ENCODE measurements at places on chromosomes 6 and 20. TPM values are rescaled to one million over a fixed set of nuclear protein-coding genes. Genes with fewer than 3 reads are reported as not detected.

- no peak for DNase-seq
Observed at GRCh38 chr20:10007747-10008146, 27.0 kb upstream of the ANKEF1 start.

DNA sequence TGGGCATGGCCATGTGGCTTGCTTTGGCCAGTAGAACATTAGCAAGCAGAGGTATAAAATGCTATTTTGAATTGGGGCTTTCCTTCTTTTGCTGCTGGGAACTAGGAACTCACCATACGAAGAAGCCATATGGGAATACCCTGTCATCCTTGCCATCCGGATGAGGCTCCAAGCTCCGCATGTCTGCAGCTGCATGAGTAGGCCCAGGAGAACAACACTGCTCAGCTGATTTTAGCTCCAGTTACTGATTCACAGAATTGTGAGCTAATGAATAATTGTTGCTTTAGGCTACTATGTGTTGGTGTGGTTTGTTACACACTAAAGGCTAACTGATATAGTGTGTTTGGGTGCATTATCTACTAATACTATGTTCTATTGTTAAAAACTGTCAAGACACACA is 2.7 kb upstream of the PLCB4 start:
- no peak for DNase-seq

DNA sequence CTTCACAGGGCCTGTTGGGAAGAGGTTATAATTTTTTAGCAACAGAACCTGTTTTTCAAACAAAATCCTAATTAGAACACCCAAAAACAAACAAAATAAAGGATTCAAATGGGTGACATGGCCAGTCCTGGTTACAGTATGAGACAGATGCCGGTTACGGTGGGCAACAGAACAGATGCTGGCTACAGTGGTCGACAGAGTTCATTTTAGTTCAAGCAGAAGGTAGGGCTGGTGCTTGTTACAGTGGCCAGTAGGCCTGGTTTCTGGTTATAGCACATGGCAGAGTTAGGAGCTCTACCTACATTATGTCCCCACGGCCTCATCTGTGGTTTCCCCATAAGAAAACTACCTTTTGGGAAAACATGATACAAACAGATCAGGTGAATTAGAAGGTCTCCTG is 327.7 kb downstream of the LAMA2 start:
- no peak for DNase-seq

DNA sequence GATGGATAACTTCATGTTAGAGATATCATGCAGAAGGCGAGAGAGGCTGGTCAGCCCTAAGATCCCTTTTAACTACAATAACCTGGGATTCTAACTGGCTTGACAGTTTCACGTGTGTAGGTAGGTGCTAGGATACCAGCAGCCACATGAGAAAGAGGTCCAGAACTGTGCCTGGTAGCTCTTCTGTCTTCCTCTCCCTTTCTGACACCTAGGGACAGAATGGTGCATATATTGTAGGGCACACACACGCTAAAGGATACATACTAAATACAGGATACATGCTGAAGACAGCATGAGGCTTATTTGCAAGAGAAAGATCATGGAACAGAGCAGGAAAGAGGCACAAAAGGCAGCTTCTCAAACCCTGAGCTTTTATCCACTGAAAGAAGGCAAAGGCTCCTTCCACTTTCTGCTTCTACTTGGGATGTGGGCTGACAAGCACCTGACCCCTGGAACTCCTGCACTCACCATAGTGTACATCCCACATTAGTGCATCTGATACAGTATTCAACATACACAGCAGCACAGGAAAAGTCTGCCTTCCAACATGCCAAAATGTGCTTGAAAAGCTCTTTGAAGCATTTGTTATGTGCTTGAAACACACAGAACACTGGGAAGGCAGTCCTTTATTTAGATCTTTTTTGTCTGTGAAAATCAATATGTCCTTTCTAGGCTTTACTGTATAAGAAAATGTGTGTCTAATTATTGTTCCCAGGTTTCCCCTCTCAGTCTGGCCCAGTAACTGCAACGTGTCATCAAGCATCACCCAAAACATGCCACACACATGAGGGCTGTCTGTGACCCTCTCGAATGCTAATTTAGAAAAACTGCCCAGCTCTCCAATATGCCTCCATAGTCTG is 3.2 kb downstream of the SLC22A23 start:
- no peak for DNase-seq

The MGME1 gene
- total RNA-seq = 5.7 TPM

The TRIM40 gene
- not detected for total RNA-seq

The FAM217A gene
- not detected for total RNA-seq

The HLA-DQA1 gene
- total RNA-seq = 1.2 TPM

Measured in left lobe of liver (tissue), 2 donors.